Trophoblast cell (in vitro differentiated cells and primary cell): ENCODE measurements at places on chromosomes 11 and 22.
A peak's percentile ranks its signal among the peaks of the same experiment; 100 is the strongest.

- DNase-seq, result no peak
These were observed 153.0 kb downstream of the LRRC4C start for GRCh38 chr11:41306431-41306830.

DNA sequence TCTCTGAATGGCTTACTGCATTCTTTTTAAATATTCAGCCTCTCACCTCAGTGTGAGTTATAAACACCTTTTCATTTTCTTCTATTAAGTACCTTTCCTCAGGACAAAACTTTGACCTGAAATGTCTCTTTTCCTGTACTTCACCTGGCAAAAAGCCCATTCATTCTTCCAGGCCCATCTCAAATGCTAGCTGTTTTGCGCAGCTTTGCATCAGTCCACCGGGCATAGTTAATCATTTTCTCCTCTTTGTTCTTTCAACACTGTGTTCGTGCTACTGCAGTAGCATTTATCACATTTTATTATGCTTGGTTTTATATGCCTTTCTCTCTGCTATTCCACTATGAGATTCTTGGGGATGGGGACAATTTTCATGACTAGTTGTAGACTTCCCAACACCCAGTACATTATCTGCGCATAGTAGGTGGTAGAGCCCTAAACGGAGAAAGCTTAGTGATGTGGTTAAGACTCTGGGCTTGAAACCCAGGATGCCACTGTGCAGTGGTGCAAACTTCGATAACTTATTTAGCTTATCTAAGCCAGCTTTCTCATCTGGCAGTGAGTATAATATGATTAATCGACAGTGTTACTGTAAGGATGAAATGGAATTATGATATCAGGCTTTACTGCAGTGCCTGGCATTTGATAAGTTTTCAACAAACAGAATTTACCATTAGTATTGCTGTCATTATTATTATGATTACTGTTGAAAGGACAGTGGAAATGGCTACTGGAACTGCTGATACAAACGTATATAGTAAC, 695.7 kb downstream of the NELL1 start:
- DNase-seq, result no peak

DNA sequence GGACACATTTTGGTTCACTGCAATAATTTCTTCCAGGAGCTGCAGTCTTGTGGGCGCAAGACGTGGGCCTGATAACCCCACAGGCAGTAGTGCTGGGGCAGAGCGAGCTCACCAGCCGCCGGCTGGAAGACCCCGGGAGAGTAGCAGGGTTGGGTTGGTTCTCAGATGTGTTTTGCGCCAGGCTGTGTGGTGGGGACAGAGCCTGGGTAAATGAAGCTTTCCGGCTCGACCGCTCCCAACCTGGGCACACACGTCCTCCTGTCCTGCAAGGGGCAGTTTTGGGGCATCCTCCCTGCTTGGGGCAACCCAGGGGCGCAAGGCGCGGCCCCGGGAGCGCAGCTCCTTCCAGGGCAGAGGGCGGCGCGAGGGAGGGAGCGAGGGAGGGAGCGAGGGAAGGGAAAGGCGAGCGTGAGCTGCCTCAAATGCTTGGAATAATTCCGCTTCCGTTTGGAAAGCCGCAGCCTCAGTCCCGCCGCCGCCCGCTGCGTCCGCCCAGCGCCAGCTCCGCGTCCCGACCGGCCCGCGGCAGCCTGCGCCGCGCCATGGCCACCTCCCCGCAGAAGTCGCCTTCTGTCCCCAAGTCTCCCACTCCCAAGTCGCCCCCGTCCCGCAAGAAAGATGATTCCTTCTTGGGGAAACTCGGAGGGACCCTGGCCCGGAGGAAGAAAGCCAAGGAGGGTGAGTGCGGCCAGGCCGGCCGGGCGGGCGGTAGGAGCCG, at the start of gene PARVA:
TSS of gene PARVA (plus strand) at position 466 of the 718 bp plus-strand sequence. CDS start at position 543, 77 bp downstream.
- peak; percentile 77 for DNase-seq

DNA sequence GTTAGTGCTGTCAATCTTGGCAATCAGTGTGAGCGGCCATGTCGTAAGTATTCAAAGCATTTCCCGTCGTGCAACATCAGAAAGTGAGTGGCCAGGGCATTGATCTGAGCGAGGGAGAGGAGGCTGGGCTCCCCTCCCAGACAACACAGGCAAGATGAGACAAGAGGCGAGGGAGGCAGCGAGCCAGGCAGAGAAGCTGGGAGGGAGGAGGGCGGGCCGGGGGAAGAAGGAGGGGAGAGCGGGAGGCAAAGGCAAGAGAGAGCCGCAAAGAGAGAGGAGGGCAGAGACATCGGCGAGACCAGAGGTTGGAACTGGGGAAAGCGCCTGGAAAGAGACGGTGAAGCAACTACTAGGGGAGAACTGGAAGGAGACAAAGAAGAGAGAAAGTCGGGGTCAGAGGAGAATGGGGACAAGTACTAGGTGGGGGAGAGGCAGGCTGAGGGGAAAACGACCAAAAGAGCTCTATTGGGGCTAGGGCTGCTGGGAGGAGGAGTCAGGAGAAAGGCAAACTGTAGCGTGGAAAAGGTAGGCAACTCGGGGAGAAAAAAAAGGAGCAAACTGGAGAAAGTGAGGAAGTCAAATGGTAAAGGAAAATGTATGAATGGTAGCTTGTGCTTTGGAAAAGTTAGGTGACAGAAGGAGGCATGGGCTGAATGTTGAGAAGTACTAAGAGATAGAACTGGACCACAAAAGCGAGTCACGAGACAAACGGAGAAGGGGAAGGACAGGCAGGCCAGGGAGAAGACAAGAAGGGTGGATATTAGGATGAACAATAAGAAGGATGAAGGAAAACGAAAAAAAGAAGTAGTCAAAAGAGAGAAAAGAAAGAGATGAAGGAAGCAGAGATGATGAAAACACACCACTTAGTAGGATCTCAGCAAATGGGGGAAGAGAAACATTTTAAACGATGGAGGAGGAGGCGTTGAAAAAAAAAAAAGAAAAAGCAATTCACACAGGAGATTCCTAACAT, 130.5 kb upstream of the C11orf58 start:
- no peak for DNase-seq

GRCh38 chr11:122097419-122098001, 18.5 kb downstream of the BLID start:
- no peak for DNase-seq

DNA sequence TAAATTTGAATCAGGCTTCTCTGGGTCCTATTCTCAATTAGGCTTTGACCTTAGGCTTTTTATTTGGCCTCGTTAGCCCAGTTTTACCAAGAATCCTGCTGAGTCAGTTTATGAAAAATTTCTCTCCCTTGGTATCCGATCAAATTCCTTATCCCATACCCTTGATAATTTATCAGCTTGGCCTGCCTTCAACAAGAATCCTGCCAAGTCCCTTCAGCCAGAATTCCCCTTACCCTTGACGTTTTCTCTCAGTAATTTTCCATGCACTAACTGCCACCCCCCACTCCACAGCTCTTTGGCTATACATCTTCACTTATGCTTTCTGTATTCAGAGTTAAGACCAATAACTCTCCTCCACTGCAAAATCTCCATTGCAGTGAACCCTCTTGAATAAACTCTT, 811.0 kb upstream of the CCDC90B start:
- no peak for DNase-seq

- no peak for DNase-seq
These were observed 129.3 kb downstream of the BUD13 start for GRCh38 chr11:116643521-116643920.

DNA sequence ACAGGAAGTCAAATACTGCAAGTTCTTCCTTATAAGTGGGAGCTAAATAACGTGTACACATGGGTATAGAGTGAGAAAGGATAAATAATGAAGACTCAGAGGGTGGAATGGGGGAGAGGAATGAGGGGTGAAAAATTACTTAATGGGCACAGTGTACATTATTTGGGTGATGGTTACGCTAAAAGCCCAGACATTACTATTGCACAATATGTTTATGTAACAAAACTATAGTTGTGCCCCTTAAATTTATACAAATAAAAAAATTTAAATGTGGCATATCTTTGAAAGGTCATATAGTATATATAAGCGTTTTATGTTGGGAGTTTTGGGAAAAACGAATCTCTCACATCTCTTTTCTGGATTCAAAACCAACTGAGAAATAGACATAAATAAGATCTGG, 96.1 kb downstream of the KIF18A start:
- no peak for DNase-seq

- DNase-seq, result peak; percentile 60
These were observed 82.3 kb upstream of the EED start for GRCh38 chr11:86162239-86162638.

- DNase-seq, result no peak
These were observed 181.6 kb downstream of the SHANK2 start for GRCh38 chr11:71070490-71071453.

GRCh38 chr11:133907216-133907615, 49.6 kb downstream of the IGSF9B start:
- no peak for DNase-seq

GRCh38 chr22:17890892-17891291, 116.6 kb upstream of the BID start:
- no peak for DNase-seq

- no peak for DNase-seq
These were observed 812.2 kb downstream of the JRKL start for GRCh38 chr11:97201743-97202612.

DNA sequence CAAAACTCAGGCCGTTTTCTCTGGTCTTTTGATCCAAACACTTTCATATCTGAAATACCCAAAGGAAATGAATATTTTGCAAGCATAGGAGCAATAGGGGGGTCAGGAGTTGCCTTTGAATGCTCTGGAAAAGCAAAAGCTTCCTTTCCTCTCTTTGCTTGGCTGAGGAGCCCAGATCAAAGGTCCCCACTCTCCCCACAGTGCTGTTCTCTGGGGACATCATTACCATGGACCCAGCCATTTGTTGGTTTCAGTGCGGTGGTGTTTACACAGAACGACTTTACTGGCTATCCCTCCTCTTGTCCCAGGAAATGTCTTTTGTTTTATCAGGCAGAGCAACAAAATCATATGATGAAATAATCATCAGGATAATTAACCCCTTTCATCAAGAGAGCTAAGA, 1089.1 kb downstream of the TBC1D22A start:
- DNase-seq, result no peak

GRCh38 chr22:23402275-23403151, 177.6 kb downstream of the IGLL1 start:
- DNase-seq, result peak; percentile 92

GRCh38 chr11:119446434-119446833, 23.5 kb upstream of the THY1 start:
- DNase-seq, result no peak

- no peak for DNase-seq
These were observed 35.1 kb downstream of the CSF2RB start for GRCh38 chr22:36948273-36949225.

GRCh38 chr11:86101941-86102407, 33.1 kb upstream of the PICALM start:
- no peak for DNase-seq

GRCh38 chr11:85589373-85589772, 37.8 kb downstream of the DLG2 start:
- DNase-seq, result no peak

GRCh38 chr11:122656631-122657101, 1.1 kb downstream of the UBASH3B start:
- DNase-seq, result peak; percentile 45

GRCh38 chr11:65945941-65946558, 770 bp downstream of the TSGA10IP start:
- no peak for DNase-seq

- peak; percentile 42 for DNase-seq
These were observed at the start of gene APOL1 for GRCh38 chr22:36252754-36253522. TSS of gene APOL1 (plus strand) at chr22:36253133. CDS start at chr22:36254956, 1,823 bp downstream.

DNA sequence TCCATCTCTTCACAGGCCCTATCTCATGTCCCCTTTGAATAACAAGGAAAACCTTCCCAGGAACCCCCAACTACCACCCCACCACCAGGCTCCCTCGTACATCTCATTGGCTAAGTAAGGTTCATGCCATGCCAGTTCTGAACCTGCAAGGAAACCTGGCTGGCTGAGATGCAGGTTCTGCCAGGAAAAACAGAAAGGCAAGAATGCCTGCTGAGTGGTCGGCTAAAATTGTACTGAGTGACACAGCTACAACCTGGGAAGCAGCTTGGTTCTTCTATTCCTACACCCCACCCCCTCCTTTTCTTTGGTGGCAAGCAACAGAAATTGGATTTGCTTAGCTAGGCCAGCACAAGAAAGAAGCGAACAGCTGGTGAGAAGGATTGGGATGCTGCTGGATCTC, 36.1 kb upstream of the TSPAN18 start:
- DNase-seq, result no peak

DNA sequence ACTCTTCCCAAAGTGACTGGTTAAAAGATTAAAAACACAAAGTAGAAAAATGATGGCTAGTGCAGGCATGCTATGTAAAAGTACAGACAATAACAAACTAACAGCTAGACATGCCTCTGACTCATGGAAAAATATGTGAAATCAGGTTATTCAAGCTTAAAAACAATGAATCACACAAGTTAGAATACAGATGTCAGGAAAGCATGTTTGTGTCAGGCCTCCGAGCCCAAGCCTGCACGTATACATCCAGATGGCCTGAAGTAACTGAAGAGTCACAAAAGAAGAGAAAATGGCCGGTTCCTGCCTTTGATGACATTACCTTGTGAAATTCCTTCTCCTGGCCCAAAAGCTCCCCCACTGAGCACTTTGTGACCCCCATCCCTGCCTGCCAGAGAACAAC, 110.1 kb downstream of the NOX4 start:
- peak; percentile 89 for DNase-seq

DNA sequence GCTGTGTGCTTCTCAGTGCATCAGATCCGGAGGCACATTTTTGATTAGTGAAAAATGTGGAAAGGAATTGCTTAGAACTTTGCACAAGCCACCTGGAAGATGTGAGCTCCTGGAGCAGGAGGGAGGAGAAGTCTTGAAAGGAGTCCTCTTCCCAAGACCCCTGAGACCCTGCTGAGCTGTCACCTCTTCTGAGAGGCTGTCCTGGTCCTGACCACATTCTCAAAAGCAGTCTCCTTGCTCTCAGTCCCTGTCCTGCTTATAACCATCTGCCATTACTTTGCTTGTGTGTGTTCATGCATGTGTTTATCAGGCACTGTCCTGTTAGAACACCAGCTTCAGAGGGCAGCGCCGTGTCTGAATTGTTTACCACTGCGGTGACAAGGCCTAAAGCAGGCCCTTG, 86.5 kb downstream of the BCR start:
- no peak for DNase-seq

DNA sequence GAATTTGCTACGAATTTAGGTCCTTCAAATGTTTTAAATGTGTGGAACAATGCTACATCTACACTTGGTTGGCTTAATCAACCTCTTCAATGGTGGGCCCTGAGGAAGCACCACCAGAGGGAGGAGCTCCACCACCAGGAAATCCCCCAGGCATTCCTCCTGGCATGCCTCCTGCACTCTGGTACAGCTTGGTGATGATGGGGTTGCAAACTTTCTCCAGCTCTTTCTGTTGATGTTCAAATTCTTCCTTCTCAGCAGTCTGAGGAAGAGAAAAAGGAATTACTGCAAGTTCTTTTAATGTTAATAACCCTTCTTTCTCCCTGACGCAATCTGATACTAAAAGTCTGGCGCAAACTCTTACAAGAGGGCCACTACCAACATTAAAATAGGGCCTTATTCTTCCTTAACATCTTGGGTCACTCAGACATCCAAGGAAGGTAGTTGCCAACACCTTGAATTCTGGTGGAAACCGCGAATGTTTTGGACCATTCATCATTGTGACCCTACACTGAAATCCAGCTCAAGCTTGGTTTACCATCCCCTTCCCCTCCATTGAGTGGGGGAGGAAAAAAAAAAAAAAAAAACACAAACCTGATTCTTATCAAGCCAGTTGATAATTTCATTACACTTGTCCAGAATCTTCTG, 4.2 kb downstream of the HSPA8 start:
- no peak for DNase-seq
